ENCODE measurements at places on chromosomes 7 and 10.

DNA sequence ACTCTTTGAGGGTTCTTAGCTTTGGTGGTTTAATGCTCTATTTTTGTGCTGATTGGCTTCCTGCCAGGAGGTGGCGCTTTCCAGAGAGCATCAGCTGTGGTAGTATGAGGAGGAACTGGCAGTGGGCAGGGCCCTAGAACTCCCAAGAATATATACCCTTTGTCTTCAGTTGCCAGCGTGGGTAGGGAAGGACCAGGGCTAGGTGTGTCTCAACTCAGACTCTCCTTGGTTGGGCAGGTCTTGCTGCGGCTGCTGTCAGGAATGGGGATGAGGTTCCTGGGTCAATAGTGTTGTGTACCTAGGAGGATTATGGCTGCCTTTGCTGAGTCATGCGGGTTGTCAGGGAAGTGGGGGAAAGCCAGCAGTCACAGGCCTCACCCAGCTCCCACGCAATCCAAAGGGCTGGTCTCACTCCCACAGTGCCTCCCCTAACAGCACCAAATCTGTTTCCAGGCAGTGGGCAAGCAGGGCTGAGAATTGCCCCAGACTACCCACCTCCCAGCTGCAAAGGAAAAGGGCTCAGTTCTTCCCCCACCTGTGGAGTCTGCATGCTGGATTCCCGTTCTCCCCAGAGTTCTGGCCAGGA, 191.5 kb downstream of the PHTF2 start:
- DNase-seq = no peak

DNA sequence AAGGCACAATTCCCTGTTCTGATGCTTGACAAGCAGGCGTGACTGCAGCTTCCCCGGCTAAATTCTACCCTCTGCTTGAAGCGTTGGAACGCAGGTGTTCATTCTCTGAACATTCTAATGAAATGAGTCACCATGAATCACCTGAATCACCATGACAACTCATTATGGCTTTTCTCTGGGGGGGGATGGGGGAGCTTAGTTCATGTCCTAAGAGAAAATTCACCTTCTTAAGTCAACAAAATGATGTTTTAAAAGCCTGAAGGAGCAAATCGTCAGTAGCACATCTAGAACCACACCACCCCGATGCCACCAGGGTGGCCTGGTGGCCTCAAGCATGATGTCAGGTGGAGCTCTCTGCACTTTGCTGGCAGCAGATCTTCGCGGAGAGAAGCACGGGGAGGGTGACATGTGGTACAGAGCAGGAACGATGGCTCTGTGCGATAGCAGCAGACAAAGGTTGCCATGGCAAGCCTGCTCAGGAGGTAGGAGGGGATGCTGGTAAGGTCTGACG, 33.7 kb downstream of the DDC start:
- no peak for DNase-seq

GRCh38 chr7:50342616-50343114, 38.1 kb downstream of the IKZF1 start:
- no peak for DNase-seq

GRCh38 chr7:38574086-38574485, 57.1 kb downstream of the AMPH start:
- DNase-seq = no peak

- DNase-seq = no peak
These were observed 65.5 kb upstream of the TRIM8 start for GRCh38 chr10:102578782-102579181.

- no peak for DNase-seq
These were observed 749.4 kb downstream of the XPNPEP1 start for GRCh38 chr10:109173937-109174336.

DNA sequence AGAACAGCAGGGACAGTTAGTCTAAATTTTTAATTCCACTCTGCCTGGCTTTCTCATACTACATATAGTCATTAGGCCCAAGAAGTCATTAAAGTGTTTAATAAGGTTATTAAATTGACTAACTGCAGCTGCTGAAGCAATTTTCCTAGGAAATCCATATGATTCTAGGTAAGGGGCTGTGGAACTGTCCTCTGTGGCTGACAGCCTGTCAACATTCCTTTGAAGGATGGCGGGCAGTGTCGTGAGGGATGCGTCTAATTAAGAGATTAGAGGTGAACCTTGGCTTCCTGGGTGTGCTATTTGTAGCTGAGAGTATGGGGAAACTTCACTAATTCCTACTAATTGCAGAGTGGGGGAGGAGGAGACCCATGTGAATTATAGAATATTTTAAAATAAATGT, 64.6 kb downstream of the SNX10 start:
- DNase-seq = no peak

DNA sequence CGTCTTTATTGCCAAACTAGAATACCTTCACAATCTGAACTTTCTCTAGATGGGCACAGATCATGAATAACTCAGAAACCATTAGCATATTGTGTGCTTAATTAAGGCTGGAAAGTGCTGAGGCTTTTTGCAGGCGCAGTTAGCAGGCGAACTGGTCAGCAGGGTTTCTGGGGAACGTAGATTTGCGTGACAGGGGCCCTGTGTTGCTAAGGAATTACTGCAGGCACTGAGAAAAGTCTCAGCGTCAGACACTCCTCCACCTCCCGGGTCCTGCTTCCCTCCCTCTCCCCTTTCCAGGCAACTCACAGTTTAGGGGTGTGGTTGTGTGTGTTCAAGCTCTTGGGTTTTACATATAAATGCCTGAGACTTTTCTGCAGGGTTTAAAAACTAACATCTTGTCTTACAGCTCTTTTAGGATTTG, 2.2 kb downstream of the MAP3K8 start:
- DNase-seq = no peak

GRCh38 chr7:69906283-69906995, 308.2 kb downstream of the AUTS2 start:
- peak; percentile 97 for DNase-seq

GRCh38 chr7:48360574-48360973, 189.3 kb downstream of the ABCA13 start:
- no peak for DNase-seq

DNA sequence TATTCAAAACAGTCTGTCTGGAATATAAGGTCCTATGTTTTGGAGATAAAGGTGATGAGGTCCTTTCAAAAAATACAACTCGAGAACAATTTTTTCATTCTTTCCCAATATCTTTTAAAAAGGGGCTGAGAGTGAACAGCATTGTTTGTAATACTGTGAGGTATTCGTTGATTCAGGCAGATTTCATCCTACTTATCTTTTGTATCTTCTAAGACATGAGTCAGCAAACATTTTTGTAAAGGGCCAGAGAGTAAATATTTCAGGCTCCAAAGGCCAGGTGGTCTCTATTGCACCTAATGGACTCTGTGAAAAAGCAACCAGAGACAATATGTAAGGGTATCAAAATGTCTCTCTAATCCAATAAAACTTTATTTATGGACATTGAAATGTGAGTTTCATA, 8.1 kb upstream of the ANK3 start:
- DNase-seq = no peak

- DNase-seq = no peak
These were observed 26.2 kb upstream of the EBLN1 start for GRCh38 chr10:22244001-22244400.

GRCh38 chr7:117200132-117200531, 122.7 kb downstream of the WNT2 start:
- DNase-seq = no peak

GRCh38 chr10:57830877-57831560, 436.7 kb downstream of the IPMK start:
- no peak for DNase-seq

DNA sequence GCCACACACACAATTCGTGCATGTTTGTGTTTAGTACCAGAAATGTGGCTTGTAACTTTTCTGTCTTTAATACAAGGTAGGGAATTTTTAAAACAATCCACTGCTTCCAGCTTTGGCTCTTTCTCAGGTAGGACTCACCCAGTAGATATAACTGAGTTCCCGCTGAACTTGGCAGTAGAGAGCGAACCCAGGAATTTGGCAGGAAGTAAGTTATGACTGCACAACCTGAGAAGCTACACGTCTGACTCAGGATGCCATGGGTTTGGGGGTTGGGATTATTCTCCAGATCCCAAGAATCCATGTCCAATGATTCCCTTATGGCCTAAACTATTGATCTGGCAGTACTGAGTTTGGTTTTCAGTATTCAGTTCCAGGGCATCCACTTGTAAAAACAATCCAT, 499.7 kb downstream of the CALN1 start:
- no peak for DNase-seq

GRCh38 chr7:22980422-22980821, 33.5 kb downstream of the HYCC1 start:
- DNase-seq = no peak

GRCh38 chr7:102925976-102926782, 13.4 kb downstream of the LRRC17 start:
- DNase-seq = no peak

GRCh38 chr7:44215531-44215930, 14.8 kb downstream of the YKT6 start:
- no peak for DNase-seq

DNA sequence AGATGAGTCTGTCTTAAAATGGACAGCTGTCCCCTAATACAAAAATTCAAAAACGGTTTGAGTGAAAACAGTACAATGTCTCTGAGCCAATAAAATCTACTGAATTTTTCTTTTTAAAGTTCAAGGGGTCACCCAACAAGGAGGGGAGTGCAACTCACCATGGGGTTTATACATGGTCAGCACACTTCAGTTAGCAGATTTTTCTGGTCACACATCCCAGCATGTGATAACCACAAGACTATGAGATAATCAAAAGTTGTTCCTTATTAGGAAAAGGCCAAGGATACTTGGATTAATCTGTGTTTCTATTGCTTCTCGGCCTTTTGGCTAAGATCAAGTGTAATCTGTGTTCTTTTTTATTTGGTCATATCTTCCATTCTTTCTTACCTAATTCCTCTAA, 31.6 kb downstream of the ABCB5 start:
- DNase-seq = no peak

- no peak for DNase-seq
These were observed 434.2 kb upstream of the POT1 start for GRCh38 chr7:125363873-125364272.

- no peak for DNase-seq
These were observed 169.9 kb downstream of the PIP4K2A start for GRCh38 chr10:22544325-22545068.
